ENCODE measurements at places on chromosomes 5 and 9.

DNA sequence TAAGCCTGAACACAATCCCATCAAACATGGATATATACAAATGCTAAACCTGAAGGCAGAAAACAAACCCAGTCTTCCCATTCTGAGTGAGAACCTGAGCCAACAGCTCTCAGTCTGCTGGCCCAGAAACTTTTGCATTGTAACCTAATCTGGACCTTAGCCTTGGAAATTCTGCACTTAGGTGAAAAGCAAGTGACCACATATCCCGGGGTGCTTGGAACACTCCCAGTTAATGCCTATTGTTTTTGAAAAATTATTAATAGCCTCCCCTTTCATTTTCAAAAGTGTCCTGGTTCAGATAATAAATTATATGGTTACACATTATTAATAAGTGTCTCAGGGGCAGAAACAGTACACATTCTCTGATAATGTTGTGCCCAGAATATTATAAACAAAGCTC, 228.3 kb upstream of the TARS1 start:
- DNase-seq = no peak

GRCh38 chr9:101860920-101861319, 122.5 kb upstream of the GRIN3A start:
- no peak for DNase-seq

GRCh38 chr5:73727470-73727869, 101.5 kb downstream of the ARHGEF28 start:
- DNase-seq = no peak

DNA sequence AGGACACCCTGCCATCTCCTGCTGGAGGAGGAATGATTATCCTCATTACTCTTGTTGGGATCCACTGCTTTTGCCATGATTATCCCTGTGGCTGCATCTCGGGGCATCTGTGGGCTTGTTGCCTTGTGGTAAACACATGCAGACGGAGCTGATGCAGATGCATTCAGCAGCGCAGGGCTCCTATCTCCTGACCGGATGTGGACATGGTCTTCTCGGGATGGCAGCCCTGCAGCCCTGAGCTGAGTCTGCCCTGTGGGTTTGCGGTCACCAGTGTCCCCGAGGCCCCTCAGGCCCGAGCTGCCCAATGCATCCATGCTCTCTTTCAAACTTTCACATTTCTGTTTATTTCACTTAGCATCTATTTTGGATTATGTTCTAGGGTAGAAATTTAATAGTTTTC, 250.4 kb upstream of the IRX1 start:
- DNase-seq = no peak

- no peak for DNase-seq
Measured at GRCh38 chr9:118395415-118395814, 691.2 kb downstream of the TLR4 start.

- DNase-seq = no peak
Measured at GRCh38 chr5:58469896-58470295, 10.0 kb upstream of the PLK2 start.

GRCh38 chr9:120730654-120731514, 16.6 kb upstream of the MEGF9 start:
- peak; percentile 91 for DNase-seq

- peak; percentile 58 for DNase-seq
Measured at GRCh38 chr5:137706841-137707240, 29.0 kb downstream of the KLHL3 start.

- DNase-seq = no peak
Measured at GRCh38 chr9:131708226-131709002, 31.5 kb downstream of the RAPGEF1 start.

DNA sequence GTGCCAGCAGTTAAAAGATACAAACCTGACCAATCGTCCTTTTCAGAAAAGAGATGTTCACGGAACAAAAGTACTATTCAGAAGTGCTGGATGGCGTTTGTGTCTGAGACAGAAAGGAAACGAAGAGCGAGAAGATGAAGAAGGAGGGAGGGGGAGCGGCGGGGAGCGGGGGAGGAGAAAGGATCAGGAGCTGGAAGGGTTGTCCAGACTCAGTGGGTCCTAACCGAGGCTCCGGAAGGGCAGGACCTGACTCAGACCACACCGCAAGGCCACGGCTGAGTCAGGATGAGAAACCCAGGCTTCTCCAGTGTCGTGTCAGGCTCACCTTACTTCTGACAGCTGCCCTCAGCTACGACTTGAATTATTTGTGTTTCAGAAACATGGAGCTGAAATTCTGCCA, 46.2 kb downstream of the PAX5 start:
- no peak for DNase-seq

DNA sequence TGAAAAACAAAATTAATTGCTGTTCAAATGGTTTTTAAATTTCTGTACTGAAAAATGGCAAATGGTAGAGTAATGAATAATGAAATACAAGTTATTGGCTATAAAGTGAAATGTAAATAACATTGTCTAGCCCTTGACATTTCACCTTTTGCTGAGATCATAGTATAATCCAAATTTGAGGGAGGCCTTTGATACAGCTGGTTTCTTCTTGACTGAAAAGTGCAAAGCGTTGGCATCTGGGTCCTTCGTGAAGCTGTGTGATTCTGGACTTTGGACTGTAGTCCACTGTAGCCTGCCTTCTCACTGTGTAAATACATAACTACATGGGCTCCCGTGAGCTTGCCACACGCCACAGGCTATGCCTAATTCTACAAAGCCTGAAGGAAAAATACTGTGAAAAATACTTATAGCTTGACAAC, 52.3 kb downstream of the ARHGEF28 start:
- no peak for DNase-seq

DNA sequence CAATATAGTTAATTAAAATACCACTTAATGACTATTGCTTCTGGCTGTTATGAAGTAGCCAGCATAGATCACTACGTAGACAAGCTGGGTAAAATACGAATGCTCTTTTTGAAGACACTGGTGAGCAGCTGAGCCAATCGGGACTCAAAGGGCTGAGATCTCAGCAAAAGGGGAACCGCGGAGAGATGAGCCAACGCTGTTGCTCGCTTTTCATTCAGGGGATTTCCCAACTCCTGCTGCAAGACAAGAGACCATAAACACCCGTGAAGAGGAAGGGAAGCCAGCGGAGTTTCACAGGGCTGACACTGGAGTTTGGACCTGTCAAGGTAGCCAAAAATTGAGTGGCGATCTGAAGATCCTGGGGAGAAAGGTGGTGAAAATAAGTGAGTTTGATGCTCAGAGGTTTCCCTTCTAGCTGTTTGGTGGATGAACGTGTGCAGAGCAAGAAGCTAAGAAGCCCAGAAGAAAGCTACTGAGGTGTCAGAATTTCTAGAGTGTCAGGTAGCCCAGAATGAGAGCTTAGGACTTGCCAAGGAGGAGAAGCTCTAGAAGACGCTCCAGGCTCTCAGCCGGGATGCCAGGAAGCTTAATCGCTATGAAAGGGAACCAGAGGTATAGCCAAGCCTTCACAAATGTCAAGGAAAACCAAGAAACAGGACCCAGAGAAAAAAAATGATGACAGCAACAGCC, 79.6 kb upstream of the RNU6ATAC start:
- peak; percentile 5 for DNase-seq

GRCh38 chr5:146962801-146963355, 84.3 kb upstream of the PPP2R2B start:
- DNase-seq = peak; percentile 63

- DNase-seq = no peak
Measured at GRCh38 chr5:133129950-133130349, 78.1 kb downstream of the HSPA4 start.

DNA sequence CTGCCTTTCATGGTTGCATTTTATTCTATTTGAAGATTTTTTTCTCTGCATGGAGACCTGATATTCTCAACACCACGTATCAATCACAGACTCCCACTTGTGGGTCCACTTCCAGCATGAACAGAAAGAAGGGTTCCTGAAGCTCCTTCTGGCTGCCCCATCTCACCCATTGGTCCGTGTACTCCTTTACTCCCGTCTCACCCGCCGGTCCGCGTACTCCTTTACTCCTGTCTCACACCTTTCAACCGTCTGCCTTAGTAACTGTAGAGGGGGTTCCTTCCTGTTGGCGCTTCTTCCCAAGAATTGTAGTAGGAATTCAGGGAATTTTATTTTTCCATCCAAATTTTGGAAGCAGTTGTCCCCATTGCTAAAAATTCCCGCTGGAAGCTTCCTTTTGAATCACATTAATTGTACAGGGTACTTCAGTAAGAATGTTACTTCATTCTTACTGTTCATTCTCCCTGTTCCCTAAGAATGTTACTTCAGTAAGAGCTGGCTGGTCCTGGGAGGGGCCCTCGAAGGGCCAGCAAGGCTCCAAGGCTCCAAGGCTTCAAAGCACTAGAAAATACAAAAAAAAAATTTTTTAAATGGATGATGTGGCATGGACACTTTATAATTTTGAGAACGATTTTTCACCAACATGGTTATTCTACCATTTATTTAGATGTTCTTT, 3.9 kb upstream of the LPCAT1 start:
- no peak for DNase-seq

DNA sequence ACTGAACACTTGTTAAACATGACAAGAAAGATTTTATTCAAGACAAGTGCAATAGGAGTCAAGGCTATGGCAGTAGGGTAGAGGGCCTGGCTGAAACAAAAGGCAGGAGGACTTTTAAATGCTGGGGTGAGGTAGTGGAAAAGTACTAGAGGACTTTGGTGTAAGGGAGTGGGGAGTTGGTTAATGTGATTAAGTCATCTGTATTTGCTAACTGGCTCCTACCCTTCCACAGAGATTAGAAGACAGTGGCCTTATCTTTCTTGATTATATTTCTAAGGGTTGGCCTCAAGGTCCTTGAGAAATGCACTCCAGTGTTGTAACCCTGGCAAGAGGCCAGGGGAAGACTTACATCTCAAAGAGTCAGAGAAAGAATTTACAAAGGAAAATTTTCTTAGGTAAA, 160.2 kb upstream of the FTMT start:
- DNase-seq = peak; percentile 4

GRCh38 chr9:76835571-76836283, 70.2 kb downstream of the PRUNE2 start:
- peak; percentile 93 for DNase-seq

- peak; percentile 33 for DNase-seq
Measured at GRCh38 chr9:33785914-33786313, 9.4 kb upstream of the PRSS3 start.

Measured in fibroblast of pulmonary artery (primary cell).